RWPE1 (cell line): ENCODE measurements at places on chromosomes 7 and 10.
A peak's percentile ranks its signal among the peaks of the same experiment; 100 is the strongest.

GRCh38 chr7:2812831-2813230, 31.3 kb downstream of the GNA12 start:
- no peak for DNase-seq

DNA sequence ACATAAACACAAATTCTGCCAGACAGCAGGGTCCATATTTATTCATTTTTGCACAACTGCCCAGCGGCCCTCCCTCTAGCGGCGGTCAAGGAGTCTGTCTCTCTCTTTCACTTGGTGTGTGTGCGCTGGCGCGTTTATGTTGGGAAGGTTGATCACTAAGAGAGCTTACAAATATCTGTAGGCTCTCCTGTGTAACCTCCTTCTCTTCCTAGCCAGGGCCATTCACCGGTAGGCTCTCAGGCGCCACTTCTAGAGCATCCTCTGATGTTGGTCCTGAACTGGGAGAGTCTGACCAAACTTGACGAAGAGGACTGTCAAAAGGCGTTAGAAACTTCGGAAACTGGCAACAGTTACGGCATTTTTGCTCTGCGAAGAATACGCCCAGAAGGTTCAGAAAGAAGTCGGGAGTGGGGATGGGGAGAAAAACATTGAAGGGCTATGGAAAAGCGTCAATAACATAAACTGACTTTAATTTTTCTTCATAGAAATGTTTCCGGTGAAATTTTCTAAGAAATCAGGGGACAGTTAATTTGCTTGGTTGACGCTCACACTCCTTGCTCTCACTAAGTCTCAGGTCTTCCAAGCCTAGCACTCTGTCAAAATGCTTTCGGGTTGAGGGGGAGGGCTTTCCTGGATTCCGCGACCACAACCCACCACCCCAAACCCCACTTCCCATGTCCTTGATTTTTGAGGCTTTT, 731.1 kb downstream of the ZWINT start:
- peak; percentile 28 for DNase-seq

DNA sequence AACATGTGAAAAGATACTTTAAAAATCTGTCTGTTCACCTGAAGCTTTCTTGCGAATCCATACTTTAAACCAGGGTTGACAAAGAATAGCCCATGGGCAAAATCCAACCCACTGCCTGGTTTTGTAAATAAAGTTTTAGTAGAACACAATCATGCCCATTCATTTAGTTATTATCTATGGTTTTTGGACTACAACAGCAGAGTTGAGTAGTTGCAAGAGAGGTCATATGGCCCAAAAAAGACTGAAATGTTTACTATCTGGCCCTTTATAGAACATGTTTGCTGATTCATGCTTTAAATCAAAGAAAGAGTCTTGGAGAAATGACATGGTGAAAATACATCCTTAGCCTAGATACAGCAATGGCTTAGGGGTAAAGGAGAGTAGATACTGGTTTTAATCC, 356.2 kb downstream of the RNLS start:
- DNase-seq = no peak

DNA sequence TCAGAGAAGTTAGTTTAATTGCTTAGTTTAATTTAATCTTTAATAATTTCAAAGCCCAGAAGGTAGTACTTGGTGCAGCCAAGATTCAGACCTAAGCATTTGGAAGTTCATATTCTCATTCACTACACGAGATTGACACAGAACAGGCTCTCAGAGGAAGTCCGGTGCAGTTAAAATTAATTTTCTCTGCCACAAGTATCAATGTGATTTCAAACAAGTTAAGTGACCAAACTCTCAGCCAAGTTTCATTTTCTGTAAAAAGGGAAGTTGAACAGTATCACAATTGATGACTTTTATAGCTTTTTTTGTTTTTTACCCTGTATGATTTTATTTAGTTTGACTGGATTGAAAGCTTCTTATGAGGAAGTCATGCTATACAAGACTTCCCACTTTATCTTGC, 1494.9 kb upstream of the LRRTM3 start:
- DNase-seq = no peak

GRCh38 chr10:97128039-97128492, 57.7 kb downstream of the SLIT1 start:
- DNase-seq = no peak

- no peak for DNase-seq
These were observed 31.8 kb downstream of the GHRHR start for GRCh38 chr7:30995536-30995935.

DNA sequence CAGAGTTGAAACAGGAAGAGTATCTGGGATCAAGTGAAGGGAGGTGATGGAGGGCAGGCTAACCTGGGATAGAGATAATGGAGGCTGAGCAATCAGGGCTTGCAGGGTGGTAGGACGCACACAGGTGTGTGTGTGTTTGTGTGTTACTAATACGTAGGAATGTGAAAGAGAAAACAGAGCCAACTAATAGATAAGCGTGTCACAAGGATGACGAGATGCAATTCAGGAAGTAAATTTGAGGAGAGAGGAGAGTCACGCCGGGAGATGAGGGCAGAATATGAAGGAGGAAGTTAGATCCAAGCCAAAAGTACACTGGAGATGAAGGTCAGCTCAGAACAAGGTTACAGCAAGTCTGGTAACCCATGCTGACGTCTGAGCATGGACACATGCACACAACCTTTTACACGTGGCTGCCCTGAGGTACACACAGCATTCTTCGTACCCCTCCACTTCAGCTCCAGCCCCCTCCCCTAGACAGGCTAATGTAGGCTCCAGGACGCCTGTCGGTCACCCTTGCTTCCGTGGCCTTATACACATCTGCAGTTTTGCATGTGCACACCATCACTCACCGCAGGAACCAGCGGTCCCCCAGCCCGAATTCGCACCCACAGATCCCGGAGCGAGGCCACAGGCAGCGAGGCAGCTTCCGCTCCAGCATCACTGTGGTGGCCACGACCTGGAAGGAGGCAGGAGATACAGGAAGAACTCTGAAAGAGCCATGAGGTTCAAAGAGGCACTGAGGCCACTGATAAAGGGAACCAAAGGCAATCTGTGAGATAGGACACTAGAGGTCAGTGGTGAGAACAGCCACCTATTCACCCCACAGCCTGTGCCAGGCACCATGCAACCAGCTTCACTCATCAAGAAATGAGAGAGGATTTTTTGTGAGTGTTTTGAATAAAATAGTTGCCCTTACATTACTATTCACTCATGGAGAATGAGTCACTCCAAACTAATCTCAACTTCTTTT, 23.7 kb upstream of the TRPV6 start:
- peak; percentile 7 for DNase-seq

DNA sequence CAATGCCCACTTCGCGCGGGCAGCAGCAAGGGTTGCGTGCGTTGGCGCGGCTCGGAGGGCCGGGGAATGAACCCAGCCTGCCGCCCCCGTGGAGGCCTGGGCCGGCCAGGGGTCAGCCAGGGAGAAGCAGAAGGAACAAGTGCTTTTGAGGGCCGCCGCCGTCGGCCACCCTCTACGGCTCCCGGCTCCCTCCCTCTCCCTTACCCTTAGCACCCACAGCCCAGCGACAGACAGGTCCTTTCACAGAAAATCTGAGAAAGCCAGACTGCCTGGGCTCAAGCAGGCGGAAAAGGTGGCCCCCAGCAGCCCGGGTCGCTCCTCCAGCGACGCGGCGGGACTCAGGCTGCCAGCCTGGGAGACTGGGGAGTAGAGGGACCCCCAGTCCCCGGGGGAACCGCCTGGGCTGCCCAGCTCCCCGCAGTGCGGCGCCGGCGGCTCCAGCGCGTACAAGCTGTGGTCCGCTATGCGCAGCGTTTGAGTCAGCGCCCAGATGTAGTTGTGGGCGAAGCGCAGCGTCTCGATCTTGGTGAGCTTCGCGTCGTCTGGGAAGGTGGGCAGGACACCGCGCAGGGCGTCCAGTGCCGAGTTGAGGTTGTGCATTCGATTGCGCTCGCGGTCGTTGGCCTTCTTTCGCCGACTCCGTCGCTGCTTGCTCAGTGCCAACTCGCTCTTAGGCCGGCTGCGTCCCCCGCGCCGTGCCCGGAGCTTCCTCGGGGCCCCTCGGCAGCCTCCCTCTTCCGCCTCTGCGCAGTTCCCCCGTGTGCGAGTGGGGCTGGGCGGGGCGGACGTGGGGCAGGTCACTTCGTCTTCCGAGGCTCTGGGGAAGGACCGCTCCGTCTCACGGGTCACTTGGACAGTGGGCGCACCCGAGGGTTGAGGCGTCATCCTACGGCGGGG, 815 bp downstream of the NEUROG3 start:
- DNase-seq = no peak

- DNase-seq = peak; percentile 90
These were observed 33.5 kb downstream of the HTRA1 start for GRCh38 chr10:122494833-122495232.
